GOT3 (cell line): ENCODE measurements at places on chromosomes 12 and 14.

- DNase-seq: no peak
Observed at GRCh38 chr14:76259029-76259735, 107.5 kb downstream of the GPATCH2L start.

DNA sequence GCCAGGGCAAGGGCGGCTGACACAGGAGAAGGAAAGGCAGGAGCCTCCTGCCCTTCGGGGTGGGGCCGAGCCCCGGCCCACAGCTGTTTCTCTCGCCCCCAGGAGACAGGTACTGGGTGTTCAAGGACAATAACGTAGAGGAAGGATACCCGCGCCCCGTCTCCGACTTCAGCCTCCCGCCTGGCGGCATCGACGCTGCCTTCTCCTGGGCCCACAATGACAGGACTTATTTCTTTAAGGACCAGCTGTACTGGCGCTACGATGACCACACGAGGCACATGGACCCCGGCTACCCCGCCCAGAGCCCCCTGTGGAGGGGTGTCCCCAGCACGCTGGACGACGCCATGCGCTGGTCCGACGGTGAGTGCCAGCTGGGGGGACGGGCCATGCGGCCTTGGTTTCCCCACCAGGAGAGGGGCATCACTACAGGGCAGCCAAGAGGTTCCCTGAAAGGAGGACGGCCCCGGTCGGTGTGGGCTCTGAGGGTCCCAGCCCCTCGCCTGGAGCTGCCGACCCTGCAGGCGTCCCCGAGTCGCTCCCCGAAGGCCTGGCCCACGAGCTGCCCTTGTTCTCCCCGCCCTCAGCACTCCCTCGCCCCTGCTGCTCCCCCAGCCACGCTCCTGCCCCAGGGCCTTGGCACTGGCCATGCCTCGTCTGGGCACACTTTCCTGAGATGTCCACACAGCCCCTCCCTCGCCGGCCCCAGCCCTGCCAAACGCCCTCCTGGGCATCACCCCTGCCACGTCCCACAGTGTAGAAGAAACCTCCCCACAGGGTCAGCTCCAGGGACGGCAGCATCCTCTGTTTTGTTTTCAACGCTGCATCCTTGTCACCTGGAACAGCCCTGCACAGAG lies 21.7 kb downstream of the MMP17 start:
- no peak for DNase-seq

DNA sequence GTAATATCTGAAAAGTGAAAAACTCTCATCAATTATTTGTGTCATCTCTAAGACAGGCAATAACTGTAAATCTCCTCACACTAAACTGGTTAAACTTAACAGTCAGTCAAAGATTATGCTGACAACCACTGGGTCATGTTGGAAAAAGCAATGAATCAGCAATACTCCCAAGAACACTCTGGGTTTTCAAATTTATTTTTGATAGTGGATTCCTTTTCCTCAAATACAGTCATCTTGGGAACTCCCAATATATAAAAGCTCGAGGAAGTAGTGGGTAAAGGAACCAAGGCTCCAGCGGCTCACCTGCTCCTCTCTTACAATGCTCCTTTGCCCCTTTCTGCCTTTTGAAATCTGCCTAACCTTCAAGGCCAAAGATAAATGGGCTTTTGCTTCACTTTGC lies 70.0 kb downstream of the ARMH4 start:
- no peak for DNase-seq

GRCh38 chr14:93299416-93299815 lies 33.4 kb downstream of the BTBD7 start:
- DNase-seq: no peak

DNA sequence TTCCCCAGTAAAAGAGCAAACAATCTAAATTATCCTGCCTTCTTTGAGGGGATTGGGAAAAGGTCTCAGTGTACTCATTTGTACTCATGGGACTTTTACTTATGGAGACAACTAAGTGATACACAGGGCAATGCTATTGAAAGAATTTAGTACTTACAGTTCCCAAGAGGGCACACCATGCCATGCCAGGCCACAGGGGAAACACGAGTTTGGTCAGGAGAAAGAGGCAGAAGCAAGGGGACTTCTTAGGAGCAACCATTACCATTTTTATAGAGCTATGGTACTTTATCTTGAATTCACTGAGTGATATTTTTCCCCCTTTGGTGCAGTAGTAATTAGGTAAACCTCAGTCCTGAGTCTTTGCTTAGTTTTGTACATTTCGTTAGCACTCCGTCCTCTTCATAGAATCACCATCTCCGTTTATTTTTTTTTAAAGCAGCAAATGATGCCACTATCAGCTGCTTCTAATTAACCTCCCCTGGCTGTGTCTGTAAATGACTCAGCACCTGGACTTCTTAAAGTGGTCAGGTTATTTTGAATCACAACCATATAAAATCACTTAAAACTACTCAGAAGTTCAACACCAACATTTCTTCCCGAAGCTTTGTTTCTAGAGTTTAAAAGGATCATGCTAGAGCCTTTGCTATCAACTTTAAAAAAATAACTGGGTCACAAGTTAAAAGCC lies 5.9 kb upstream of the WASHC3 start:
- DNase-seq: no peak

GRCh38 chr12:70043490-70044138 lies 199.6 kb upstream of the CNOT2 start:
- no peak for DNase-seq

DNA sequence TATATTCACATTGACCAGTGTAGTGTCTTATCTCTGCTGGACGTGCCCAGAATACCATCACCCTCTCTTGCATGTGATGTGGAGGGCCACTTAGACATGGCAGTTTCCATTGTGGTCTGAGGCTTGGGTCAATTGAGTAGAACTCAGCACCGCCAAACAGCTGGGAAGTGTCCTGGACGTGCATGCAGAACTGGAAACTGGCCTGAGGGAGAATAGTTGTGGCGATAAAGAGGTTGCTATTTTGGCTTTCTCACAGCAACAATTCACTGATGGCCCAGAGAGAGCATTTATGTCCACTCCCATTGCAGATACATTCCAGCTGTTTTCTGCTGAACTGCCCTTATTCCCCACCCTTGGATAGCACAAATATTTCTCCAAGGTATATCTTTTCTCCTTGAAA lies 210.1 kb upstream of the DAAM1 start:
- DNase-seq: no peak

DNA sequence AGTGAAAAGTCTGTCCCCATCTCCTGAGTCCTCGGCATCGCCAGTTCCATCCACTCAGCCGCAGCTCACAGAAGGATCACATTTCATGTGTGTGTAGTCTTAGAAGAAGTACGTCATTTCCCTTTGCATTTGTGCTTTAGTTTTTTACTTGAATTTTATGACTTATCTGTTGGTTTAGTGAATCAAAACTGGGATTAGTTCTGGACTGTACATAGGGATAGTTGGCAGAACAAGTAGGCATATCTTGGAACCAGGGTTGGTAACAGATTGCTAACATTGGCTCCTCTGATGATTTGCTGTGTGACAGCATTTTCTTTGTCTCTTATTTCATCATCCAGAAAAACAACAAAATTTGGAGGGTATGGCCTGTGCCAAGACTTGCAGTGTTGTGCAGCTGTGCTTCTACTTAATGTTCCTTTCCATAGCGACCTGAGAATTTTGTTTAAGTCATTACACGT lies 69.6 kb upstream of the AEBP2 start:
- DNase-seq: no peak

DNA sequence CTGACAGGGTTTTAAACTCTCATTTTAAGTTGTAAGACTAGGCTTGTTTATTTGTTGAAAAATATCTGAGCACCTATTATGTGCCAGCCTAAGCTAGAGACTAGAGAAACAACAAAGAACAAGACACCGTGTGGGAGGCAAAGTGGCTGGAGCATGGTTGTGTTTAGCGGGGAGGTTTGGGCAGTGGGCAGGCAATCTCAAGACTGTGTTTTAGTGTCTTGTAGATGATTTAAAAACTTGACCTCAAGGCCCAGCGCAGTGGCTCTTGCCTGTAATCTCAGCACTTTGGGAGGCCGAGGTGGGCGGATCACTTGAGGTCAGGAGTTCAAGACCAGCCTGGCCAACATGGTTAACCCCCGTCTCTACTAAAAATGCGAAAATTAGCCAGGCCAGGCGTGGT lies 7.8 kb downstream of the RPL36AL start:
- DNase-seq: no peak

DNA sequence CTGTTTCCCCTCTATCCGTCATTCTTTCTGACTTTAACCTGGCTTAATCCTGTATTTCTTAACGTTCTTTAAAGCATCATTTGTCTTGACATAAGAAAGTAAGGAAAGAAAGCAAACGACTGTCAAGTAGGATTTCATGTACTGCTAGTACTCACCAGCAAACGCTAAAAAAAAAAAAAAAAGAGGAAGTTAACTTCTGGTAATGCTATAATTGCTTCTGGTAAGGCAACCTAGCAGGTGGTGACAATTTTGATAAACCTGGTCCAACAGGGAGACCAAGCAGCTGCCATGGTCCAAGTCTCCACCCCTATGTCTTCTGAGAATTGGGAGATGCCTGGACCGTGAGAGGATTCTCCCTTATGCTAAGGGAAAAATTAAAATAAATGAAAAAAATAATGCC lies 306.6 kb downstream of the DAD1 start:
- no peak for DNase-seq

DNA sequence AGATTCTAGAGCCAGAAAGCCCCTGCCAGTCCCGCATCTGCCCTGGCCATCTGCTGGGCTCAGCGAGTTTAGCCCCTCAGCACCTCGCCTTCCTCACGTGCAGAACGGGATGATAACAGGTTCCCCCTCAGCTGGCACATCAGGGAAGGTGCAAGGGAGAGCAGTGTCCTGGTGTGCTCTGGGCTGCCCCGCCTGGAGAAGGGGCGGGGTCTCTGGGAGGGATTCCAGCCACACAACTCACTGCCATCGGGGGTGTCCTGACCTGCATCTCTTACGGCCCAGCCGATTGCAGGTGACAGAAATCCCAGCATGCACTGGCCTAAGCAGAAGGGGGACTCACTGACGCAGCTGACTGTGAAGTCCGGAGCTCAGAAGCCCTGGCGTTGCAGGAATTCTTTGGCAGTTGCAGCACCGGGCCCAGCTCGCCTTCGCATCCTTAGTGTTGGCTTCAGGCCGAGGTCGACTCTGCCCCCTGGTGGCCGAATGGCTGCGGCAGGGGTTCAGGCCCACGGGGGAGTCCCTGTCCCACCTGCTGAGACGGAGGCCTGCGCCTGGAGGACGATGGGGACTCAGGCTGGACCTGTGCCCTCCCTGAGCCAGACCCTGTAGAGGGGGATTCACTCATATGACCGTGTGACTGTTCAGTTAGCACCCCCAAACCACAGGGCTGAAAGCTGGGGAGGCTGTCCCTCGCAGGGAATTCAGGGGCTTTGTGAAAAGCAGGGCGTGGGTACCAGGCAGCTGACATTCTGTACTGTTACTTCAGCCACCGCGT lies 178.6 kb downstream of the ADGRD1 start:
- DNase-seq: no peak

GRCh38 chr12:15800278-15800677 lies 11.1 kb upstream of the EPS8 start:
- DNase-seq: no peak

GRCh38 chr12:48890657-48891418 lies 25.2 kb upstream of the RND1 start:
- DNase-seq: peak; percentile 27

DNA sequence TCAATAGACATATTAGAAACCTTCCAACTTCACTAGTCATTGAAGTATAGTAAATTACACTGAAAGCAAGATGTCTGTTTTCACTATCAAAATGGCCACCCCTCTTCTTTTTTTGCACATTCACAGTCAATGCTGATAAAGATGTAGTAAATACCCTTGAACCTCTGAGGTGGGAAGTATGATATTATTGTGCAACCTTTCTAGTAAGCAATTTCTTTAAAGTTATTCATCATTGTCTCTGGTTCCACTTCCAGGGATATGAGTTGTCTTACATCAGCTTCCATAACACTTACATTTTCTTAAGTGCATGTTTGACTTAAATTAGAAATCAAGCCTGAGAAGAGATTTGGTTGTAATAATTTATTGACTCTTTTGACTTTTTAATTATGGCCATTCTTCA lies 453.9 kb upstream of the MGAT4C start:
- no peak for DNase-seq

DNA sequence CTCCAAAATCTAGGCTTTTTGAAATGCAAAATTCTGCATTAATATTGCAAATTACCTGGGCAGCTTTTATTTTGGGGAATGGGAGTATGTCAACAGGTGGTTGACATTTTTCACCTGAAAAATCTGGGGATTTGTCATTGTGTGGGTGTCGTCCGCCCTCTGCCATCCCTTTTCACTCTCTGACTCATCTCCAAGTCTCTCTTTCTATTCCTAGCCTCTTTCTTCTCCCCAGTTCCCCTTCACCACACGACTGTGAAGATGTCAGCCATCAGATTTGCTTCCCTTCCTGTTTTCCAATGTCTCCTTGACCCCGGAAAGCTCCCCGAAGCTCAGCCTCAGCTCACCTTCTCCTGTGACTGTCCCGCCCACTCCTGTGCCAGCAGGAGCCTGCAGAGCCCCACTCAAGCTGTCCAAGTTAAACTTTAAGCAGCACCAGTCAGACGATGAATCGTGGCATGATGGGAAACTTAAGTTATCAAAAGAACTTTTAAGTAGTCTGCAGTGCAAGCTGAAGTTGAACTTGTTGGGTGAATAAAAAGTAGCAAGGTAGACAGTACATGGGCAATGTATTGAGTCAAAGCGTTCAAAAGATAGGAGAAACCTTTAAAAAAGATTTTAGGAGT lies 590.2 kb downstream of the VRK1 start:
- DNase-seq: no peak
